Tibial artery (tissue), 4 donors: ENCODE measurements at places on chromosomes 4 and X.

DNA sequence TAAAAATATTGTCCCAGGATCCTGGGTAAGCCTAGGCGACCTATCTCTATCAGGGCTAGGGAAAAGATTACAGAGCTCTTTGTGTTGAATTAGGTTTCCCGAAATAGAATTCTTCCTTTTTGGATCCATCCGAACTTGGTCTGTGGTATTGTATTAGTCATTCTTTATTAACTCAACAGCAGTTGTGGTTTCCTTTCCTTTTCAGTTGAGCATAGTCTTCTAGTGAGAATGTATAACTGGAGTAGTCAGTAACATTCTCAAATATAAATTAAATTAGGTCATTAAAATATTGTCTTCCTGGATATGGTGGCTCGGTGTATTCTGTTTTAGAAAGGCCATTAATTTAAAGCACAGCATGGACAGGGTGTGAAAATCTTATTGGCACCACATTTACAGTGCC is 520.4 kb downstream of the NLGN4X start:
- no peaks in the 10 kb centered on the region for H3K36me3 ChIP-seq
- H3K4me1 ChIP-seq, result no peaks in the 10 kb centered on the region
- H3K27me3 ChIP-seq, result no peaks in the 10 kb centered on the region
- no peak for DNase-seq
- H3K27ac ChIP-seq, result no peak overlapping the region

DNA sequence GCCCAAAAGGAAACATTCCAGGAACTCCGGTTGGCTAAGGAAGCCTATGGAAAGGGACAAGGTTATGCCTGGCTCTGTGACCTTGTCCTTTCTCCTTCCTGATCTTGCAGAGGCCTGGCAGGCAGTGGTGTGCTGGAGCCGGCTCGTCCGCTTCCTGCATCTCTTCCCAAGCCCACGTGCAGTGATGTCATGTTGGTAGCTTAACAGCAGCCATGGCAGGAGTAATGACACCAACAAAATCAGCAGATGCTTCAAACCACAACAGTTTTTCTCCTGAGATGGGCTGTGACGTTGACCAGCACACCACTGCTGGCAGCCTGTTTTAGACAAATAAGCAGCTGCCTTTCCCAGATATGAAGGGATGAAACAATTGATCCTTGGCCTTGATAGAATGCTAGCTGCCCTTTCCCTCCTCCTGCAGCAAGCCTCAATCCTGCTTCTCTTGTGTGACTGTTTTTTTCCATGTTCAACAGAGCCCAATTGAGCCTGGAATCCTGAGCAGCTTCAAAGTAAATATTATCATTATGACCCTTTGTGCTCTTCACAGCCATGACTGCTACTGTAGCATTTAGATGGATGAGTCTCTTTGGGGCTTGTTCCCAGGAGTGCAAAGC is 23.4 kb downstream of the SEPTIN6 start:
- no peaks in the 10 kb centered on the region for H3K27me3 ChIP-seq
- H3K27ac ChIP-seq, result no peak overlapping the region
- DNase-seq, result no peak
- no peaks in the 10 kb centered on the region for H3K4me1 ChIP-seq
- no peaks in the 10 kb centered on the region for H3K36me3 ChIP-seq
- H3K4me3 ChIP-seq, result no peak overlapping the region

- H3K4me3 ChIP-seq, result no peak overlapping the region
- no peaks in the 10 kb centered on the region for H3K4me1 ChIP-seq
- DNase-seq, result no peak
- H3K36me3 ChIP-seq, result peaks cover 10% of the 10 kb centered on the region
Measured at GRCh38 chrX:155949098-155949497, 48.4 kb upstream of the IL9R start.

GRCh38 chr4:16814361-16814760 is 84.1 kb downstream of the LDB2 start:
- H3K4me3 ChIP-seq, result no peak overlapping the region
- DNase-seq, result no peak
- no peak overlapping the region for H3K27ac ChIP-seq
- H3K36me3 ChIP-seq, result no peaks in the 10 kb centered on the region
- no peaks in the 10 kb centered on the region for H3K27me3 ChIP-seq

GRCh38 chrX:11398139-11398538 is 104.9 kb downstream of the AMELX start:
- no peaks in the 10 kb centered on the region for H3K36me3 ChIP-seq
- H3K4me1 ChIP-seq, result no peaks in the 10 kb centered on the region
- no peaks in the 10 kb centered on the region for H3K27me3 ChIP-seq

DNA sequence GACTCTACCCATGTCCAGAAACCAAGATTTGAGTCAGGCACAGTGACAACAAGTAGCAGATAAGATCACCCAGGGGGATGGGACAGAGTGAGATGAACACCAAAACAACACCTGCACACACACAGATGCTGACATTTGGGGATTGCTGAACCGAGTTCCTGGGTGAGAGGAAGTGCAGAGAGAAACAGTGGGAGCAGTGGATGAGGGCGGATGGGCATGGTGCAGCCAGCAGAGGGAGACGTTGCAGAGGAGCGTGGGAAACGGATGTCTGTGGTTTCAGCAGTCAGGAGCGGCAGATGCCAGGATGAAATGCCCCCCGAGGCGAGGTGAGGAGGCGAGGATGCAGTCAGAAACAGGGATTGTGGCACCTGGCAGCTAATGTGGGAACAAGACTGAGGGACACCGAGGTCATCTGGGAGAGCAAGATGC is 78.6 kb upstream of the STS start:
- peaks cover 15% of the 10 kb centered on the region for H3K36me3 ChIP-seq
- no peak overlapping the region for H3K4me3 ChIP-seq
- no peaks in the 10 kb centered on the region for H3K4me1 ChIP-seq
- no peak overlapping the region for H3K27ac ChIP-seq

DNA sequence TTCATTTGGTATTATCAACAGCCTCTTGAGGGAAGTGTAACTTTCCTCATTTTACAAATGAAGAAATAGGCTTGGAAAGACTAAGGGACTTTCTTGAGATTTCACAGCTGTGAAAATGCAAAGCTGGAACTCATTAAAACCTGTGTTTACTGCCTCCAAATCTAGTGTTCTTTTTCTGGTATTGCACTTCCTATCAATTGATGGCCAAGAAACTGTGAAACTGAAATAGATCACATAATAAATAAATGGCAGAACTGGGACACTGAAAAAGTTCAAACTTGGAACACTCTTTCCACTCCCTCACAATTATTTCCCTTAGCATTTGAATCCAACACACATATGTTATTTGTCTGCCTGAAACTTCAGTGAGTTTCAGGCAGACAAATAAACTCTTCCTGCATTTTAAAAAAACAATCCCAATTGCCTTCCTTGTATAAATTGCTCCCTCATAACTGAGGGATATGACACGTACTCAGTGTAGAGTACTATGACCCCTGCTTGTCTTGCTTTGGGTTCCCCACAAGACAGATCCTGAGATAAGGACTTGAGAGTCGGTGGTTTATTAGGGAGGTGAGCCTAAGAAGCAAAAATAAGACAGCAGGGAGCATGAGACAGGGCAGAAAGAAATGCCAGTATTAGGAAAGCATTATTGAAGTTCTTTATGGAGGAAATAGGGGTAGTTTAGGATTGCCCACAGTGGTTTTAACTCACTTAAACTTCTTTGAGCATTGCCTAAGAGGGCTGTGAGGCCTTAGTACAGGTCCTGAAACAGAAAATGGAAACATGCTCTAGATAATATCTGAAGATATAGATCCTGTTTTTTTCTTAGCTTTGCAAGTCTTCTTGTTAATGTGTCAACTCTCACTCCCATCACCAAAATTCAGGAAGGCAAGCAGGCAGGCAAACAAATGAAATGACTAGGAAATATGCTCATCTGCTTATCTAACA is 33.9 kb downstream of the RTL3 start:
- H3K27ac ChIP-seq, result no peak overlapping the region
- no peak for DNase-seq
- no peaks in the 10 kb centered on the region for H3K36me3 ChIP-seq
- H3K27me3 ChIP-seq, result no peaks in the 10 kb centered on the region
- H3K4me3 ChIP-seq, result no peak overlapping the region

- no peak overlapping the region for H3K27ac ChIP-seq
- peaks cover 78% of the 10 kb centered on the region for H3K4me1 ChIP-seq
- peaks cover 92% of the 10 kb centered on the region for H3K27me3 ChIP-seq
- no peak for DNase-seq
- peak overlapping the region; percentile 17 for H3K4me3 ChIP-seq
Measured at GRCh38 chr4:4857001-4857808, 2.3 kb upstream of the MSX1 start.

GRCh38 chrX:19272452-19272851 is 71.3 kb upstream of the PDHA1 start:
- H3K27me3 ChIP-seq, result no peaks in the 10 kb centered on the region
- no peaks in the 10 kb centered on the region for H3K36me3 ChIP-seq

DNA sequence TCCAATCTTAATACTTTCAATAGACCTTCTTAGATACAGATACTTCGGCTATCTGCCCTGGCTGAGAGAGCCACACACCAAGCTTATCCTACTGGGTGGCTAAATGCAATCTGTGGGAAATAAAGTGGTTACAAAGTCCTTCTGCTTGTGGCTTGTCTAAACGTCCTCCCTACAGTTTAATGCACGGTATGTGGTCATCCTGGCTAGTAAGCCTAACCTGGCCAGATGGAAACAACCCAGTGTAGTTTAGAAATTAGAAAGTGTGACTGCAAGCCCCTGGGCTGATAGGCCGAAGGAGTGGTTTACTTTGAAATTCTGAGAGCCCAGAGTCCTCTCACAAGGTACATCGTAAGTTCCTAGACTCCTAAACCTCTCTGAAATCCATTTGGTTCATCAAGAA is 47.9 kb downstream of the HELT start:
- H3K4me3 ChIP-seq, result no peak overlapping the region
- no peak for DNase-seq
- no peaks in the 10 kb centered on the region for H3K4me1 ChIP-seq
- H3K27me3 ChIP-seq, result no peaks in the 10 kb centered on the region

DNA sequence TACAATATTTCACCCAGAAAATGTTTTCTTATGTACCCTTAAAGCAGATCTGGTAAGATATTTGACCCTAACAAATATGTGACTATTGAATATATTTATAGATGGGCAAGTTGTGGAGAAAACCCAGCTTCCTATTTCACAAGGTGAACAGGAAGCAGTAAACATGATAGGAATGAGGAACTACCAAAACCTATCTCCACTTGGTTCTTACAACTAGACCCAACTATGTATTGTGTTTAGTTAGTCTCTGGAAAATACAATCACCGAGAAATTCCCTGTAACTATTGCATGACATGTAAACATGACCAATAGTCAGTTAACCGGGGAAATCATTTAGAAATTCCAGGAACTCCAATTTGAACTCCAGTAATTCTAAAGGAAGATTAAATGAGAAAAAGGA is 8.4 kb upstream of the RXFP1 start:
- no peak for DNase-seq
- H3K36me3 ChIP-seq, result no peaks in the 10 kb centered on the region

DNA sequence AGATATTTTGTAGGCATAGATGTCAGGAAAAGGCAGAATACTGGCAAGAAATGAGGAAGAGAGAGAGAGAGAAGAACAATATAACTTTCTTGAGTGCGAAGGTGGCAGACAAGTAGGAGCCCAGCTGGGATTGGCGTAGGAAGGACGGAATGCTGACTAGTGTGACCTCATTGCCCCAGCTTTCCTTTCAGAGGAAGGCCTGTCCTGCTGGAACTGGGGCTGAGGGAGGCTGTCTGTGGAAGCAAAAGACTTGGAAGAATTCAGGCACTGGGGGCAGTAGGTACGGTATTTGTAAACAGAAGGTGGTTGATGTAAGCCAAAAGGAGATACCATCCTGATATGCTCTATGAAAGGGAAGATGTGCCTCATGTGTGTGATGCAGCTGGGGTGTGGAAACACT is 818.4 kb downstream of the ADGRL3 start:
- no peaks in the 10 kb centered on the region for H3K4me1 ChIP-seq
- no peaks in the 10 kb centered on the region for H3K36me3 ChIP-seq
- no peak overlapping the region for H3K27ac ChIP-seq
- H3K4me3 ChIP-seq, result no peak overlapping the region
- no peaks in the 10 kb centered on the region for H3K27me3 ChIP-seq

- H3K4me1 ChIP-seq, result no peaks in the 10 kb centered on the region
- no peaks in the 10 kb centered on the region for H3K36me3 ChIP-seq
- DNase-seq, result no peak
- H3K27me3 ChIP-seq, result no peaks in the 10 kb centered on the region
Measured at GRCh38 chrX:8033175-8033574, 106.0 kb upstream of the PNPLA4 start.

DNA sequence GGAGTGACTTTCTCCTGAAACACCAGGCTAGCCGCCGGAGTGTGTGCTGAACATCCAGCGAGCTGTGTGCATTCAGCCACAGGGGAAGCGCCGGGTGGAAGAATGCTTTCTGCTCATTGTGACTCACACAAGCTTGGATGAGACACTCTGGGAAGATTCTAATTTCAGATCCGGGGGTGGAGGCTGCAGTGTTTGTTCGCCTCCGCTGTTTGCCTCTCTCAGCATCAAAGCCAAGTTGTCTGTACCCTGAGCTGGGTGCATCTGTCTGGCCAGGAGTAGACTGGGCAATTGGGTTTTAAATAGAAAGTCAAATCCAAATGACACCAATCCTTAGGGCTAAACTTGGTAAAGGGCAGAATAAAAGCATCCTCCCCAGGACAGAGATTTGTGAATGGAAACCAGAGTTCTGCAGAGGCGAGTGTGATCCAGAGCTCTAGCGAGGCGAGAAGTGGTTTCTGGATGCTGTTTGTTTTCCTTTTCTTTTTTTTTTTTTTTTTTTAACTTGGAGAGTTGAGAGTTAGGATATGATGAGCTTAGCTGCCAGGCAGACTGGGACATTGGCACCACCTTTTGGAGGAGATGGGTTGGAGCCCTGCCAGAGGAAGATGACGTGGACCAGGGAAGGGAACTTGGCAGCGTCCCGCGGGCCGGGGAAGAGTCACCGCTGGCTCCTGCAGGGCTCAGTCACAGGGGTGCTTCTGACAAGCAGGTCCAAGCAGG is 196.0 kb upstream of the PSAPL1 start:
- no peak overlapping the region for H3K27ac ChIP-seq
- H3K4me3 ChIP-seq, result peak overlapping the region; percentile 12
- peaks cover 25% of the 10 kb centered on the region for H3K4me1 ChIP-seq

GRCh38 chr4:53122280-53123116 is 243.4 kb downstream of the SCFD2 start:
- H3K4me1 ChIP-seq, result no peaks in the 10 kb centered on the region
- DNase-seq, result no peak

- no peak for DNase-seq
- H3K36me3 ChIP-seq, result no peaks in the 10 kb centered on the region
- H3K27me3 ChIP-seq, result no peaks in the 10 kb centered on the region
Measured at GRCh38 chrX:15672881-15673280, 8.3 kb upstream of the CLTRN start.
